ENCODE measurements at places on chromosomes 12 and 14.

DNA sequence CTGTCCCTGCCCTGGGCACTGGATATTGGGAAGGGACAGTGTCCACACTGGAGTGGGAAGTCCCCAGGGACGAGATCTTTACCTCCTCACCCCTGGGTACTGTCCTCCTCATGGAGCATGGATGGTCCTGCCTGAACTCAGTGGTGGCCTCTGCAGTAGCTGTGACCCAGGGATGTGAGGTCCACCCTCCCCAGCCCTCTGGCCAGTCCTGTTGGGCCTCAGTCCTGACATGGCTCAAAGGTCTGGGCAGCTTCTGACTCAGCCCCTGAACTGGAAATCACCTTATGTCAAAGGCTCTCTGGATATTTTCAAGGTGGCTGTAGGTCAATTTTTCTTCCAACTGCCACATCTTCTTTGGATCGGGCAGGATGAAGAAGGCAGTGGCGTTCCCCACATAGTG lies 24.4 kb downstream of the SERPINA1 start:
- DNase-seq, result no peak

GRCh38 chr12:84904051-84904450 lies 8.5 kb downstream of the SLC6A15 start:
- DNase-seq, result no peak

DNA sequence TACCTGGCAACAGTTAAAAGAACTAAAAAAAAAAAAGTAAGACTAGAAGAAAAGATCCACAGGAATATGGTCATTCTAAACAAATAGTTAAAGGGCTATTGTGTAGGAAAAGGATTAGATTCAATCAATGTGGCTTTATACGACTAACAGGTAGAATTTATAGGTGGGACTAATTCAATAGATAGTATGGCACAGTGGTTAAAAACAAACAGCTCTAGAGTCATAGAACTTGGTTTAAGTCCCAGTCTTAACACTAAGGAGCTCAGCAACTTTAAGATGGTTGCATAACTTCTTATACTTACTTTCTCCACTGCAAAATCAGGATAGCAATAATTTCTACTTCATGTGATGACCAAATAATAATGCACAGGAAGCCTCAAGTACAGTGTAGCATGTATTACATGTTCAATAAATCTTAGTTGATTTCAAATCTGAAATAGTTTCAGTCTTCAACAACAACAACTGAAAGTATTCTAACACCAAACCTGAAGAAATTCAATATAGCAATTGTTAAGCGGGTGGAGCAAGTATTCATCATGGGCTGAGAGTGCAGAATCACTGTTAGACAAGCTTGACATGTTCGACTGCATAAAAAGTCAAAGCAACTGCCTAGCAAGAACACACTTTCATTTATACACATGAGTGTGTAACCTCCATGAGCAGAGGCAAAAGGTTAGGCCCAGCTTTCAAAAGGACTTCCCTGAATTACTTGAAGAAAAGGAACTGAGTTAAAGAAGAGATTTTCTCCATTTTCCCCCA lies 50.4 kb downstream of the ITPR2 start:
- no peak for DNase-seq

DNA sequence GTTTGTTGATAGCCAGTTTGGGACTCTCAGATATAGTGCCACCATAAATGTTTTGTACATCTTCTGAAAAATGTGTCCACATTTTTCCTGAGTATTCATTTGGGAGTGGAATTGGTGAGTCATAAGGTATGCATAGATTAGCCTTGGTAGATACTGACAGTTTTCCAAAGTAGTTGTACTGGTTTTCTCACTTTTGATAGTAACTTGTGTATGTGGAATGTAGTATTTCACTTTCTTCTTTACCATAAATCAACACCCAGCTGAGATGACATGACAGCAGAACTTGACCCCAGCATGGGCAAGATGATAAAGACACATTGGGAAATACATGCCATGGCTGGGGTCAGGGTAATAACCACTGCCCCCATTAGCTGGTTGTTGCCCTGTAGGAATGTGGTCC lies 5.4 kb downstream of the FBXW8 start:
- DNase-seq, result no peak

DNA sequence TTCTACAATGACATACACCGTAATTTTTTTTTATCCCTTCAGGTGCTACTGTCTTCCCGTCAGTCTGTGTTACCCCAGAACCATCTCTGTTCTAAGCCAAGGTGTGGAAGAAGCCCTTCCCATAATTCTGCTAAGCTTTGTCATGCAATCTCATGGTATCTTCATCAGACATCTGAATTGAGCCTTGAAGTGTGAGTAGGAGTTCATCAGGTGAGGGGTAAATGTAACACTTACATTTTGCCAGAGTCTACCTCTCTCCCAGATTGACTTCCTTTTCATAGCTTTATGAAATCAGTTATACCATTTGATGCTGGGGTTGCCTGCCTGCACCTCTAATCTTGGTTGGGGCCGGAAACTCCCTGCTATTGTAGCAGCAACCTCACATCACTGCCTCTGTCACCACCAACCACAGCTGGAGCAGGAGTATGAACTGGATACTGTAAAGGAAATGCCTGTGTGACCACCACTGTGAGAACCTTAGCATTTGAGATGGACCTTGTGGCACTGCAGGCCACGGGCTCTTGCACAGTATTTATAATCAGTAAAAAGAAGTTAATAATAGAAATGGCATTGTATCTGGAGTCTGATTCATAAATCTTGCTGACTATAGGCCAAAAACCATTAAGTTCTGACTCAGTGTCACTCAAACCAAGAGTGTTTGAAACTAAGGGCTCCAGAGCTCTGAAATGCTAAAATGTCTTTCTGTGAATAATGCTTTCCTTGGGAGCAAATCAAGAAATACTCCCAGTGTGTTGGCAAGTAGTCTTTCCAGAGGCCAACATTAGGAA lies 58.7 kb upstream of the STK38L start:
- no peak for DNase-seq

- no peak for DNase-seq
These were observed 169.6 kb downstream of the ZFP36L1 start for GRCh38 chr14:68623307-68623706.
